ENCODE measurements at places on chromosomes 2 and 18. TPM values are rescaled to one million over a fixed set of nuclear protein-coding genes. Genes with fewer than 3 reads are reported as not detected.

The EIPR1 gene
- total RNA-seq: 35.1 TPM

DNA sequence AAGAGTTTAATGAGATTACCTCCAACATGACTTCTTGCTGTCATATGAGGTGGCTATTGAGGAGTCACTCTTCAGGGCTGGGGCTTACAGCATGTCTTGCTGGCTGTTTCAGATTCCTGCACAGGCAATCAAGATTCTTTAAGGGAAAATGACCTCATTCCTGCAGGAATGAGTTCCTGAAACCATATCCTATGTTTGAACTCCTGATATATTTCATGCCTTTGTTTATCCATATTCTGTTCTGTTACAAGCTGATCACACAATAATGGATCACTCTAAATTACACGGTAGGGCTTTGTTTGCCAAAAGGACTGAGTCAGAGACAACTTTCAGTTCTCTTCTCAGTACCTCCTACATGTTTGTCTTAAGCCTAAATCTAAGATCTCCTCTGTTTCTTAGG lies 879.8 kb upstream of the PIK3C3 start:
- H3K27me3 ChIP-seq: no peaks in the 10 kb centered on the region
- H3K36me3 ChIP-seq: no peaks in the 10 kb centered on the region

GRCh38 chr2:60416221-60417008 lies 137.0 kb downstream of the BCL11A start:
- no peak overlapping the region for H3K27ac ChIP-seq
- no peak for DNase-seq

The M1AP gene
- total RNA-seq: not detected

DNA sequence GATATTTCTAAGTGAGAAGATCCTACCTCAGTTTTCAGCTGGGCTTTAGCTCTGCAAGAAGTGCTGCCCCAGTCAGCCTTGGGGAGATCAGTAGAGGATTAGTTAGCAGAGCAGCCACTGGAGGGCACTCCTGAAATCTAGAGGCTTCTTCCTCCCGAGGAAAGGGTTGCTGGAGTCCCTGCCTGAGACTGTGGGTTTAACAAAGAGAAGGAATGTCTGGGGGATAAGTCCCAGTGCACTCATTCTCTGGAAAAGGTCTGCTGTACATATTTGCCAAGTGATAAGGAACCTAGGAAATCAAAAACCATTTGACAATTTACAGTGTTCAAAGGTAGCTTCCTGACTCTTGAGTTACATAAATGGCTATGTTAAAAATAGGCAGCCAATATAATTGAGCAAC lies 207.2 kb downstream of the SLC8A1 start:
- H3K4me3 ChIP-seq: no peak overlapping the region
- no peak overlapping the region for H3K27ac ChIP-seq
- no peaks in the 10 kb centered on the region for H3K36me3 ChIP-seq
- H3K4me1 ChIP-seq: no peaks in the 10 kb centered on the region
- peak; percentile 35 for DNase-seq
- peaks cover 5% of the 10 kb centered on the region for H3K27me3 ChIP-seq

GRCh38 chr2:207782238-207783030 lies 12.7 kb upstream of the FZD5 start:
- no peaks in the 10 kb centered on the region for H3K36me3 ChIP-seq
- H3K27ac ChIP-seq: no peak overlapping the region
- H3K27me3 ChIP-seq: no peaks in the 10 kb centered on the region

DNA sequence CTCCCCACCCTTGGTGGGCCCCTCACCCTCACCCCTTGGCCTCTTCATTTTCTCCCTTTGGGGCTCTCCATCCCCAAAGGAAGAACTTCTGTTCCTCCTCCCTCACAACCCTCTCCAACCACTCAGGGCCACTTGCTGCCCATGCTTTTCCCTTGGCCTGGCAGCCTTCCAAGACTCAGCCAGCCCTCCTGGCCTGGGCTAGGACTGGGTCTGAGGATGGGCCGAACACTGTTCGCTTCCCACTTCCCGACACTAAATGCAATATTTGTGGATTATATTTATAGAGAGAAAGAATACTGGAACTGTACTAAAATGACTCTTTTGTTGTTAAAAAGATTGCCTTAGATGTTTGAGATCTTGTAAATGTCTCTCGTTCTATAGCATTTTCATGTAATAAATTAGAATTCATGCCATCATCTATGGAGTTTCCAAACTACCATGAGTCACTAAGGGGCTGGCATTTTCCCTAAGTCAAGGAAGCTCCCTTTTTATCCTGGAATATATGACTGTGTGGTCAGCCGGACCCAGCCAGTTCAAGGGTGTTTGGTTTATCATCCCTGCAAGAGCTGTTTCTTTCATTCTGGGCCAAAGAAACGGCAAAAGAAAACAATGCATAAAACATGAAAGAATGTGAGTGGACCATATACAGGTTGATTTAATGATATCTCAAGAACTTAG lies 3.8 kb downstream of the CXCR2 start:
- no peaks in the 10 kb centered on the region for H3K36me3 ChIP-seq
- H3K27ac ChIP-seq: no peak overlapping the region
- H3K4me3 ChIP-seq: no peak overlapping the region
- DNase-seq: no peak
- H3K27me3 ChIP-seq: peaks cover 6% of the 10 kb centered on the region

DNA sequence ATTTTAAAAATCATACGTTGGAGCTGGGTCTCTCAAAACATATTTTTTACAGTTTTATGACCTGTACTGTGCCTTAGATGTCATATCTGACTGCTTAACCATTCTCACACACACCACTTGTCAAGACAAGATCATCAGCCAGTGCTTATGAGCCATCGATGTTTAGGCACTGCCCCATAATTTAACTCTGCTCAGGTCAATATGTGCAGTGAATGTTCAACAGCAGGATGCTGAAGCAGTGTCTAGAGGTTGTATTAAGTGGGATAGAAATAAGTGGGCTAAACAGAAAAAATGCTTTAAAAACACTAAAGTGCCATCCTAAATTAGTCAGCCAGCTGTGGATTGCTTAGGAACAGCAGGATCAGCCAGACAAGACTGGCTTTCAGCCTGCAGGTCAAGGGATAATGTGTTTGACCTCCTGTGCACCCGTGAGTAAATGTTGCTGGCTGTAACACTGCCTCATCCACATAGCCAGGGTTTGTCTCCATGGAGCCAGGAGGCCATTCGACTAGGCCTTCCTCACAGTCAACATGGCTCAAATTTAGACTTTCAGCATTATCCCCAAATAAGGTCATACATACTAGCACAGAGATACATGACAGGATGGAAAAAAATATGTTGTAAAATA lies 139.0 kb upstream of the NXPH2 start:
- no peaks in the 10 kb centered on the region for H3K27me3 ChIP-seq
- H3K36me3 ChIP-seq: no peaks in the 10 kb centered on the region
- no peaks in the 10 kb centered on the region for H3K4me1 ChIP-seq
- H3K4me3 ChIP-seq: no peak overlapping the region
- H3K27ac ChIP-seq: no peak overlapping the region

- no peak overlapping the region for H3K4me3 ChIP-seq
- no peak overlapping the region for H3K27ac ChIP-seq
- no peaks in the 10 kb centered on the region for H3K4me1 ChIP-seq
- H3K27me3 ChIP-seq: no peaks in the 10 kb centered on the region
- no peaks in the 10 kb centered on the region for H3K36me3 ChIP-seq
Measured at GRCh38 chr18:21145371-21145770, 33.8 kb upstream of the ROCK1 start.

- H3K36me3 ChIP-seq: no peaks in the 10 kb centered on the region
- peaks cover 18% of the 10 kb centered on the region for H3K4me1 ChIP-seq
- peak overlapping the region; percentile 57 for H3K27ac ChIP-seq
- DNase-seq: peak; percentile 89
- H3K4me3 ChIP-seq: peak overlapping the region; percentile 62
Measured at GRCh38 chr2:231642631-231643494, 50.2 kb downstream of the TEX44 start.

DNA sequence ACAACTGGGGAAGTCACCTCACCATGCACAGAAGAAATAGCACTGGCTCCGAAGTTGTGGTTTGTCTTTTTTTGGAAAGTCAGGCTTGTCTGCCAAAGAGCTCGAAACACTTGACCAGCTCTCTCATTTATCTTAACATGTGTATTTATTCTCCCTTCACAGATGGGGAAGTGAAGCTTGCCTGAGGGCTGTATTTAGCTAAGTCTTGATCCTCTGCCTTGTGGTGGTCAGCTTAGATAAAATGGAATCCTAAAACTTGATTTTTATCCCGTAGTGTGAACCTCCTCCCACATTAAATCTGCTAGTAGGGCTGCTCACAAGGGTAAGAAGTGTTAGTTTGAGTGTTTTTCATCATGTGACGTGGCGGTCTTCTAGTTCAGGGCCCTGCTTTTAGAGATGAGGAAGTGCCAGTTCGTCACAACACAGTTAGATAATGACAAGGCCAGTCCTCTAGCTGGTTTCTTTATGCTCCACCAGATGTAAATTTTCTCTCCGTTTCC lies 89.7 kb downstream of the TMEM247 start:
- H3K4me1 ChIP-seq: peaks cover 2% of the 10 kb centered on the region
- DNase-seq: no peak
- H3K36me3 ChIP-seq: peaks cover 2% of the 10 kb centered on the region
- no peak overlapping the region for H3K4me3 ChIP-seq
- H3K27ac ChIP-seq: no peak overlapping the region
- H3K27me3 ChIP-seq: no peaks in the 10 kb centered on the region

DNA sequence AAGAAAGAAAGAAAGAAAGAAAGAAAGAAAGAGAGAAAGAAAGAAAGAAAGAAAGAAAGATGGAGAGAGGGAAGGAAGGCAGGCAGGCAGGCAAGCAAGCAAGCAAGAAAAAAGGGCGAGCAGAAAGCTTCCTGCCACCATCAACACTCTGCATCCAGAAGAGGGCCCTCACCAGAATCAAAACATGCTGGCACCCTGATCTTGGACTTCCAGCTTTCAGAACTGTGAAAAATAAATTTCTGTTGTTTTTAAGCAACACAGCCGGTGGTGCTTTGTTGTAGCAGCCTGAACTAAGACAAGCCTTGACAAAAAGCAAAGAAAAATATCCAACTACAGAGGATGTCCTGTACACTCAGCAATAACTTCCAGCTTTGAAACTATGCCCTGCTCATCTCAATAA lies 401.7 kb downstream of the LRATD1 start:
- no peaks in the 10 kb centered on the region for H3K36me3 ChIP-seq
- DNase-seq: no peak
- H3K27ac ChIP-seq: no peak overlapping the region
- H3K4me3 ChIP-seq: no peak overlapping the region
- H3K27me3 ChIP-seq: peaks cover 10% of the 10 kb centered on the region

- peaks cover 2% of the 10 kb centered on the region for H3K27me3 ChIP-seq
- H3K4me1 ChIP-seq: no peaks in the 10 kb centered on the region
- DNase-seq: no peak
- H3K36me3 ChIP-seq: no peaks in the 10 kb centered on the region
- H3K4me3 ChIP-seq: no peak overlapping the region
Measured at GRCh38 chr18:22283116-22283395, 113.7 kb downstream of the GATA6 start.

GRCh38 chr2:220585241-220585640 lies 957.8 kb downstream of the SLC4A3 start:
- H3K4me1 ChIP-seq: no peaks in the 10 kb centered on the region
- no peaks in the 10 kb centered on the region for H3K36me3 ChIP-seq
- H3K4me3 ChIP-seq: no peak overlapping the region
- H3K27me3 ChIP-seq: peaks cover 2% of the 10 kb centered on the region
- DNase-seq: no peak
- H3K27ac ChIP-seq: no peak overlapping the region

GRCh38 chr2:99514357-99514756 lies 24.5 kb upstream of the REV1 start:
- no peak overlapping the region for H3K4me3 ChIP-seq
- no peak overlapping the region for H3K27ac ChIP-seq
- H3K27me3 ChIP-seq: peaks cover 3% of the 10 kb centered on the region
- DNase-seq: no peak
- no peaks in the 10 kb centered on the region for H3K36me3 ChIP-seq

- no peak overlapping the region for H3K4me3 ChIP-seq
- H3K4me1 ChIP-seq: no peaks in the 10 kb centered on the region
Measured at GRCh38 chr18:40877096-40877495, 1077.9 kb upstream of the PIK3C3 start.

The ERMN gene
- total RNA-seq: 1.0 TPM

The EDAR gene
- total RNA-seq: 1.1 TPM

GRCh38 chr2:26500406-26500805 lies 22.5 kb upstream of the OTOF start:
- H3K27ac ChIP-seq: no peak overlapping the region
- no peak overlapping the region for H3K4me3 ChIP-seq
- H3K4me1 ChIP-seq: peaks cover 6% of the 10 kb centered on the region
- DNase-seq: no peak

DNA sequence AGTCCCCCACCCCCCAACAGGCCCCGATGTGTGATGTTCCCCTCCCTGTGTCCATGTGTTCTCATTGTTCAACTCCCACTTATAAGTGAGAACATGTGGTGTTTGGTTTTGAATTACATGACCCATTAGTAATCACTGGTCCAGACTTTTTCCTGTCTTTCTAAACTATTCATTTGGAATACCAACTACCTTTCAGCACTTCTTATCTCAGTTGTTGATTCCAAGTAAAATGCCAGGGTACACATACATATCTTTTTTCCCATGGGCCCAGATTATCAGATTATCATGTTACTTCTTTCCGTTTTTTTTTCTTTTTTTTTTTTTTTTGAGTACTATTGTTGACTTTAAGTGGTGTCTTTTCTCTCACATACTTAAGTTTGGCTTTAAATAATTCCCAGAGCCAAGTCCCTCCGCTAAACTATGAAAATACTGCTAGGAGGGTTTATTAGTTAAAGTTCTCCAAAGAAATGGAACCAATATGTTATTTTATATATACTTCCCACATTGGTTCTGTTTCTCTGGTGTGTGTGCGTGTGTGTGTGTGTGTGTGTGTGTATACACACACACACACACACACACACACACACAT lies 389.3 kb downstream of the IRS1 start:
- H3K27ac ChIP-seq: no peak overlapping the region
- H3K4me3 ChIP-seq: no peak overlapping the region
- H3K4me1 ChIP-seq: no peaks in the 10 kb centered on the region

The ASAP2 gene
- total RNA-seq: 0.15 TPM

DNA sequence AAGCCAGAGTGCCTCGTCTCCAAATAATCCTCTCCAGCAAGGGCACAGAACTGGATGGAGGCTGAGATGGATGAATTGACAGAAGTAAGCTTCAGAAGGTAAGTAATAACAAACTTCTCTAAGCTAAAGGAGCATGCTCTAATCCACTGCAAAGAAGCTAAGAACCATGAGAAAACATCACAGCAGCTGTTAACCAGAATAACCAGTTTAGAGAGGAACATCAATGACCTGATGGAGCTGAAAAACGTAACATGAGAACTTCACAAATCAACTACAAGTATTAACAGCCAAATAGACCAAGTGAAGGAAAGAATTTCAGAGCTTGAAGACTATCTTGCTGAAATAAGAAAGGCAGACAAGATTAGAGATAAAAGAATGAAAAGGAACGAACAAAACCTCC lies 32.3 kb downstream of the WDPCP start:
- H3K36me3 ChIP-seq: peaks cover 44% of the 10 kb centered on the region
- H3K27me3 ChIP-seq: no peaks in the 10 kb centered on the region
- no peak overlapping the region for H3K27ac ChIP-seq
- no peak for DNase-seq
- H3K4me3 ChIP-seq: no peak overlapping the region

The DHRS9 gene
- 2.0 TPM for total RNA-seq

The LTBP1 gene
- 0.10 TPM for total RNA-seq

GRCh38 chr2:150469706-150470274 lies 17.7 kb downstream of the RND3 start:
- no peak overlapping the region for H3K4me3 ChIP-seq
- H3K36me3 ChIP-seq: no peaks in the 10 kb centered on the region
- peaks cover 1% of the 10 kb centered on the region for H3K27me3 ChIP-seq

The CRACDL gene
- total RNA-seq: 0.14 TPM

The ODC1 gene
- total RNA-seq: 177 TPM

GRCh38 chr2:128362176-128362888 lies 43.7 kb upstream of the HS6ST1 start:
- no peaks in the 10 kb centered on the region for H3K4me1 ChIP-seq
- H3K36me3 ChIP-seq: no peaks in the 10 kb centered on the region
- no peaks in the 10 kb centered on the region for H3K27me3 ChIP-seq
- no peak overlapping the region for H3K4me3 ChIP-seq
- no peak overlapping the region for H3K27ac ChIP-seq
- no peak for DNase-seq

The GLB1L gene
- 2.1 TPM for total RNA-seq
